ENCODE measurements at places on chromosomes 3 and 15. TPM values are rescaled to one million over a fixed set of nuclear protein-coding genes. Genes with fewer than 3 reads are reported as not detected.

The ITIH4 gene
- total RNA-seq: 2.9 TPM

DNA sequence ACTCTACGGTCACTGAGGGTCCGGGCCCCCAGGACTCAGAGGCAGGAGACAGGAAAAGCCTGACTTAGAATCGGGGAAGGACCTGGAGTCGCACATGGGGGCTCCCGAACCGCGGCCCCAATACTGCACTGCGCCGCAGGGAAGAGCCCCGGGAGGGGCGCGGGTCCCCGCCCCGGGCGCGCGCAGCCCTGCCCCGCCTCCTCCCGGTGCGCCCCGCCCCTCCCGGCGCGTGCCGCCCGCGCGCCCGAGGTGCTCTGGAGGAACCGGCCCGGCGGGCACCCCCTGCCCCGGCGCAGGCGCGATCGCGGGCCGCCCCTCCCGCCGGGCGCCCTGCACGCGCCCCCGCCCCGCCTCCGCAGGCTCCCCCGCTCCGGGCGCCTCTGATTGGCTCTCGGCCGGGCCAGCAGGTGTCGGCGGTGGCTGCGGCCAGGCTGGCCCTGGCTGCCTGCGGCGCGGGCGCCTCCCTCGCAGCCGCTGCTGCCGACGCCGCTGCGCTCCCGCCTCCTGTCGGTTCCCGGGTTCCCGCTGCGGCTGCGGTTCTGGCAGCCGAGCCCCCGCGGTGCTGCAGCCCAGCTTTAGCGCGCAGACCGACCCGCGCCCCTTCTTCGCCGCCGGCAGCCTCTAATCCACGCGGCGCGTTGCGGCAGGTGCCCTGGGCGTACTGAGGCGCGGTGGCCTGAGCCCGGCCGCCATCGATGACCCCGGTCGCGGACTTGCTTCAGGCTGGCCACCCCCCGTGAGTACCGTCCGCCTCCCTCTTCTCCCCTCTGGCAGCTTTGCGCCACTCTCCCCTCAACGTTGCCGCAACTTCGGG, at the start of gene MYRIP:
MYRIP (plus strand) TSS at position 429 of the 814 bp plus-strand sequence. CDS start 91,208 bp downstream, outside the sequence.
- DNase-seq: peak; percentile 91

GRCh38 chr15:60865507-60865906, 363.6 kb downstream of the RORA start:
- DNase-seq: peak; percentile 14

- DNase-seq: no peak
Measured at GRCh38 chr3:179958143-179958542, 78.6 kb downstream of the PEX5L start.

GRCh38 chr3:132661101-132661500, 972 bp downstream of the UBA5 start:
- DNase-seq: no peak

- no peak for DNase-seq
Measured at GRCh38 chr15:51735228-51736010, 2.0 kb downstream of the LYSMD2 start.

The TNIK gene
- 55.1 TPM for total RNA-seq

- DNase-seq: no peak
Measured at GRCh38 chr3:184029443-184029842, 2.1 kb upstream of the HTR3D start.

DNA sequence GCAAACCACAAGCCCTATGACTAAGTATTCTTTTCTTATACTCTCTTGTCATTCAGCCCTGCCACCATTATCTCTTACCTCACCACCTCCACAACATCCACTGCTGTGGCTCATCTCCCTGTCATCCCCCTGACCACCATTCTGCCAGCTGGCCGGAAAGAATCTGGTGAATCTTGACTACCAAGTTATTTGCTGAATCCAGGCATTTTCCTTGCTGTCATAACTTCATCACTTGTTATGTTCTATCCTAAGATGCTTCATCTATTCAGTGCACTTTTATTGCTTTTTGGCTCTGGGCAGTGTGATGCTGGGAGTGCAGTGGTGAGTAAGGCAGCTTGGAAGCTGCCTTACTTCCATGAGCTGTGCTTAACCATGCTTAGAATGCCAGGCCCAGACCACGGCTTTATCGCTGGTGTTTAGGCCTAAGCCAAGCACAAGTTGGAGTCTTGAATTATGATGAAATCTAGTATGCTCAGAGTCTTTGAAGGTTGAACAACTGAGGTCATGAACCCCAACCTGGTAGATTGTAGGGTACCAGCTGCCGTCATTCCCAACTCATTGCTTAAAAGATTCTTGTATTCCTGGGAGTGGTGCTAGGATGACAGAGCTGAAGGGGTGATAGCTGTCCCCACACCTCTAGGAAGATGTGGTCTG, 27.0 kb upstream of the APH1B start:
- peak; percentile 92 for DNase-seq

GRCh38 chr3:97656638-97657037, 107.9 kb upstream of the ARL6 start:
- no peak for DNase-seq

The CCR1 gene
- not detected for total RNA-seq

- DNase-seq: no peak
Measured at GRCh38 chr15:99344639-99345038, 93.4 kb downstream of the LRRC28 start.

The RETNLB gene
- not detected for total RNA-seq

DNA sequence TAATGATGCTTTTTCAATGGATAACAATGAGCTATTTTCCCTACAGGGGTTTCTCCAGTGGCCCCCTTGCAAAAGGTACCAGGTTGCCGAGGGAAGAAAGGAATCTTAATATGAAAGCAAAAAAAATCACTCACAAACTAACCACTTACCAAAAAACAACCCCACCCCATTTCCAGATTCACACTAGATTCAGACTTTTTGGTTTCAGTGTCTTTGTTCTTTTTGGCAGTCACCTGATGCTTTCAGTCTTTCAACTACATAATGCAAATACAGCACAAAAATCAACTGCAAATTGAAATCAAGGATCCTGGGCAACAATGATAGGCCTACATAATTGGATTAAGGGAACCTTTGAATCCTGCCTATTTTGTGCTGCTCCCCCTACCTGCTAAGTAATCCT, 71.1 kb upstream of the RAP2B start:
- DNase-seq: no peak

DNA sequence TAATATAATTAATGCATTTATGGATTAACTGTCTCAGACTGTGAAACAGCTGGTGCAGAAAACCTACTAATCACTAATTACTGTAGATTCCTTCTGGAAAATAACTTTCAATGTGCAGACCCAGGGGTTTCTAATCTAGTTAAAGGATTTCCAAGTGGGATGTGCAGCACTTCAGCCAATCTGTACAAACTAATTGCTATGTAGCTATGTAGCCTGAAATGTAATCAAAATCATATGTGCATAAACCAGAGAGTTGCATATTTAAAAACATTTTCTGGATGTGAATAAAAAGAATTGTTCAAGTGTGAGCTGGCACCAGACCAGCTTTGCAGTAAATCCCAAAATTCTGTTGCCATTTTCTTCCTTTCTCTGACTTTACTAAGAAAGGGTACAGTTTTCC, 127.5 kb upstream of the CD96 start:
- DNase-seq: no peak

GRCh38 chr3:122198966-122199365, 15.5 kb downstream of the CASR start:
- no peak for DNase-seq

DNA sequence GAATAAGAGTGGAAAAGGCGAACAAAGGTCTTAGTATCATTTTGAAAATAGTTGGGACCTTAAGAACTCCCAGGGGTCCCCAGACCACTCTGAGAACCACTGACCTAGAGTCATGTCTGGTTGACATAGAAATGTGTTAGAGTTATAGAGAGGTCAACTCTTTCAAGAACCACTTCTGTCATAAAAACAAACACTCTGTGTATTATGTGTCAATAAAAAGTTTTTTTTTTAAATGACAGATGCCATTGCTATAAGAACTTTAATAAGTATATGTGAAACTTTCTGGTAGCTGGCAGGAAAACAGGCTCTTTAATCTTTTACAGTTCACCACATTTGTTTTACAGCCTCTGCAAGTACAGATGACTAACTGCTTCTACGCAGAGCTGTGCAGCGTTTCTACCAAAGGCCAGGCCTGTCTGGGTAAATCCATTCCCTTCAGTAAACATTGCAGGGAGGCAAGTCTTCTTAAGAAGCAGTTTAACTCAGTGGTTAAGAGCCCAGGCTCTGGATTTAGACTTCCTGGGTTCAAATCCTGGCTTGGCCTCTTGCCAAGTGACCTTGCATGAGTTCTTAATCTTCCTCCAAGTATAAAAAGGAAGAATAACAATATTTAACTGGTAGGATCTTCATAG, 56.6 kb downstream of the RFTN1 start:
- DNase-seq: no peak

- DNase-seq: no peak
Measured at GRCh38 chr3:128841926-128842920, 37.2 kb upstream of the ACAD9 start.
